ENCODE measurements at places on chromosomes 1 and 21. TPM values are rescaled to one million over a fixed set of nuclear protein-coding genes. Genes with fewer than 3 reads are reported as not detected.

TXNDC12 gene
- total RNA-seq = 33.9 TPM

FCAMR gene
- total RNA-seq = not detected

THRAP3 gene
- total RNA-seq = 62.3 TPM

OR13G1 gene
- not detected for total RNA-seq

BCAN gene
- 0.13 TPM for total RNA-seq

GUCA2B gene
- not detected for total RNA-seq

KCNE2 gene
- total RNA-seq = not detected

MYCL gene
- total RNA-seq = 1.1 TPM

RHBDL2 gene
- 2.1 TPM for total RNA-seq

TRPM2 gene
- 6.7 TPM for total RNA-seq

GBP5 gene
- total RNA-seq = not detected

GPATCH4 gene
- total RNA-seq = 107 TPM

ADAMTS1 gene
- 0.08 TPM for total RNA-seq

NMNAT2 gene
- total RNA-seq = 0.71 TPM

TMEM125 gene
- total RNA-seq = not detected

TRNP1 gene
- 278 TPM for total RNA-seq

KRTAP8-1 gene
- total RNA-seq = not detected

MASP2 gene
- 0.15 TPM for total RNA-seq

OVAAL gene
- total RNA-seq = 0.10 TPM

KRTAP11-1 gene
- total RNA-seq = not detected

OR14I1 gene
- total RNA-seq = not detected

TNFRSF1B gene
- total RNA-seq = 0.51 TPM

CCT3 gene
- total RNA-seq = 401 TPM

PLXNA2 gene
- total RNA-seq = 3.0 TPM

UMODL1 gene
- not detected for total RNA-seq

RBM11 gene
- not detected for total RNA-seq

SPATA21 gene
- total RNA-seq = 0.06 TPM

PMVK gene
- total RNA-seq = 44.4 TPM

TCHHL1 gene
- total RNA-seq = not detected

ELAPOR1 gene
- 0.46 TPM for total RNA-seq

FMN2 gene
- total RNA-seq = 4.0 TPM

PRAMEF12 gene
- not detected for total RNA-seq

TNFRSF25 gene
- 3.2 TPM for total RNA-seq

NBPF9 gene
- 14.2 TPM for total RNA-seq

PDPN gene
- not detected for total RNA-seq
